ENCODE measurements at places on chromosomes 7 and 10.

DNA sequence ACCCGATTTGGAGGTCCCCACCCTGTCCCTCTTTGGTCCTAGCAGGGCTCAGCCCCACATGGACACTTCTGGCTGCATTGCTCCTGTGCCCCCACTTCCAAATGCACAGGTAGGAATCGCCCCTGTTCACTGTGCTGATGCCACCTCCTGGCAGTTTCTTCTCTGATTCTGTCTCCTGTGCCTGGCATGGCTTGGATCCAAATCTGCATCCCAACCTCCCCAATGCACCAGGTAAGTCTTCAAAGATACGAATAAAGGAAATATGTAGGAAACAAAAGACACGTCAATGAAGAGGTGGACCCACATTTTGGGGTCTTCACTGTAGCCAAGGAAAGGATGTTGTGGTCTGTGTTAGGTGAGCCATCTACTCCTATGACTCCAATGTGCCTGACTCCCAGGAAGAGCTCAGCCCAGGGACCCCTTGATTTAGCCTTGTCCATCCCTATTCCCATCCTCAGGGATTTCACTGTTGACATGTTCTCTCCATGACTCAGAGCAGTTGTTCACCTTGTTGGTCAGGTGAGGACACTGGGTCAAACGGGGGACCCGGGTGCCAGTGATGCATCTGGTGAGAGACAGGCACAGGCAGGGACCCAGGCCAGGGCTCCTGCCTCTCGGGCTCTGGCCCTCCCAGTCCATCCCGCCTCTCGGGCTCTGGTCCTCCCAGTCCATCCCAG, 341.8 kb downstream of the CXCL12 start:
- no peak for DNase-seq

- no peak for DNase-seq
Measured at GRCh38 chr7:2231992-2232765, 566 bp downstream of the MAD1L1 start.

DNA sequence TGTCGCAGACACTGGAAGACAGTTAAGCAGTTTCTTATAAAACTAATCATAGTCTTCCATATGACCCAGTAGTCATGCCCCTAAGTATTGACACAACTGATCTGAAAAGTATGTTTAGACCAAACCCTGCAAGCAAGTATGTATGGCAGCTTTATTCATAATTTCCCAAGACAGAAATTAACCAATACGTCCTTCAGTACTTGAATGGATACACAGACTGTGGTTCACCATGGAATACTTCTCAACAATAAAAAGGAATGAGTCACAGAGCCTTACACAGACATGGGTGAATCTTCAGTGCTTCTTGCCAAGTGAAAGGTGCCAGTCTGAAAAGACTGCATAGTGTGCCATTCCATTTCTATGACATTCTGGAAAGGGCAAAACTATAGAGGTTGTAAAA, 50.2 kb upstream of the AKR1E2 start:
- DNase-seq, result no peak

DNA sequence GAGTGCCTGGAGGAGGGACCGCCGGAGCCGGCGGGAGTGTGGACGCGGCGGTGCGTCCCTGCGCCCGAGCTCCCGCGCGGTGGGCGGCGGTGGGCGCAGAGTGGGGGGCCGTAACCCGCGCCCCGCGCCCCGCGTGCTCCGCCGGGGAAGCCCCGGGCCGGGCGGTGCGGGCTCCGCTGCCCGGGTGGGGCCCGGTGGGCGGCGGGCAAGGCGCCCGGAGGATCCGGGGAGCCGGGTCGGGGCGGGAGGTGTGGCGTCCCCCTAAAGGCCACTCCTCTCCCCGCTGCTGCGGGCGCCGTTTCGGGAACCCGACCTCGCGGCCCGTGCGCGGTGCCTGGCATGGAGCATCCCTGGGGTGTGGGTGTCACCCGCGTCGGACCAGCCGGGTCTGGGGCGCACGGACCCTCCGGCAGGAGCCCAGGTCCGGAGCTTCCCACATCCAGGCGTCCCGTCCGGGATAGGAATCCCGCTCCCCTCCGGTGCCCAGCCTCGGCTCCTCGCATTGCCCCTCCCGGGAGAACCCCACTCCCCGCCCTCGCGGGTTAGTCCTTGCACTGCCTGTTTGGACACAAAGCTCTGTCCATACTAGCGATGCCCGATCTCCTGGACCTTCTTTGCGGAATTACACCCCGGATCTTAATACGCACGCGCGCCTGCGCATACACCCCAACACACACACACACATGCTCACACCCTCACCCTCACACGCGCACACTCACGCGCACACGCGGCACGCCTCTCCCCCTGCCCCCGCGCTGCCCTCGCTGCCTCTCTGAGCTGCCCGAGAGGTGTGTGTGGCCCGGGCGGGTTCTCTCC, 723 bp downstream of the MTURN start:
- DNase-seq, result peak; percentile 56

DNA sequence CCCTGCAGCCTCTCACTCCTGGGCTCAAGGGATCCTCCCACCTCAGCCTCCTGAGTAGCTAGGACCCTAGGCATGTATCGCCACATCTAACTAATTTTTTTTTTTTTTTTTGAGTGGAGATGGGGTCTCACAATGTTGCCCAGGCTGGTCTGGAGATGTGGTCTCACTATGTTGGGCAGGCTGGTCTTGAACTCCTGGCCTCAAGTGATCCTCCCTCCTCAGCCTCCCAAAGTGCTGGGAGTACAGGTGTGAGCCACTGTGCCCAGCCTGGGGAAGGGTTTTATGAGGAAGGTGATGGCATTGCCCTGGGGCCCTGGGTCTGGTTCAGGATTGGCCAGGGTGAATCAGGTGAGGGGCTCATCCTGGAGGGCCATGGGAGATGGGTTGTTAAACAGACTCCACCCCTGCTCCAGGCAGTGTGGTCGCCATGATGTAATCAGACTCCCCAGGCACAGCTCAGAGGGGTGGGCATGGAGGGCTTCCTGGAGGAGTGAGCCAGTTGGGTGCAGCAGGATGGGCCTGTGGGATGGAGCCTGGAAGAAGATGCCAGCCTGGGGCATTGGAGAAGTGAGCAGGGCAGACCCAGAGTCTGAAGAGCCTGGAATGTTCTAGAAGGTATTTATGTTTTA, 82.7 kb downstream of the MYL10 start:
- no peak for DNase-seq

GRCh38 chr7:108015740-108016139, 12.8 kb upstream of the LAMB1 start:
- DNase-seq, result no peak

Data from uterus (tissue), 4 donors.